Large intestine (tissue), 12 donors: ENCODE measurements at places on chromosomes 1 and 21. TPM values are rescaled to one million over a fixed set of nuclear protein-coding genes. Genes with fewer than 3 reads are reported as not detected.

GRCh38 chr1:223837687-223838086 lies 8.1 kb downstream of the TP53BP2 start:
- H3K36me3 ChIP-seq, result no peaks in the 10 kb centered on the region
- H3K4me3 ChIP-seq, result no peak overlapping the region
- no peaks in the 10 kb centered on the region for H3K27me3 ChIP-seq
- no peak for DNase-seq
- no peak overlapping the region for H3K27ac ChIP-seq
- peaks cover under 1% of the 10 kb centered on the region for H3K4me1 ChIP-seq

- H3K27me3 ChIP-seq, result no peaks in the 10 kb centered on the region
- H3K4me3 ChIP-seq, result no peak overlapping the region
- peaks cover 39% of the 10 kb centered on the region for H3K36me3 ChIP-seq
- H3K4me1 ChIP-seq, result peaks cover 49% of the 10 kb centered on the region
These were observed 6.0 kb downstream of the PTTG1IP start for GRCh38 chr21:44867464-44867863.

Gene ATAD3A
- 20.1 TPM for polyA plus RNA-seq

GRCh38 chr1:181028196-181028595 lies 5.5 kb upstream of the STX6 start:
- no peak overlapping the region for H3K27ac ChIP-seq
- H3K4me3 ChIP-seq, result no peak overlapping the region
- peaks cover 3% of the 10 kb centered on the region for H3K4me1 ChIP-seq
- no peaks in the 10 kb centered on the region for H3K36me3 ChIP-seq
- H3K27me3 ChIP-seq, result no peaks in the 10 kb centered on the region

Gene MAP3K6
- polyA plus RNA-seq, result 6.5 TPM

Gene BTG2
- polyA plus RNA-seq, result 191 TPM

DNA sequence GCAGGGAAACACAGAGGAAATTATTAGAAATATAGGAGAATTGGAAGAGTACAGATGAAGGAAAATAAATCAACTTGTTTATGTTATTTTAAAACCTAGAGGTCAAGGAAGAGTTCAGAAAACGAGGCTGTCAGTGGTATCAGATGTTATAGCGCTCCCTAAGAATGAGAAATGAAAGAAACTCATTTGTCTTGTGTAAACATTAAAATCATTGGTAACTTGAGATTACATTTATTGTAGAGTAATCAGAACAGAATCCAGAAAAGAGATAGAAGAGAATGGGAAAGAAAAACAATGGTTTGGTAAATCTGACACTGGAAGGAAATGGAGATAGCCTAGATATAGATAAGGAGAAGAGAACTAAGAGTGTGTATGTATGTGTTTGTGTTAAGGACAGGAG lies 106.4 kb downstream of the ATF6 start:
- H3K4me3 ChIP-seq, result no peak overlapping the region
- no peak overlapping the region for H3K27ac ChIP-seq
- H3K27me3 ChIP-seq, result no peaks in the 10 kb centered on the region
- DNase-seq, result no peak
- peaks cover 2% of the 10 kb centered on the region for H3K36me3 ChIP-seq
- H3K4me1 ChIP-seq, result no peaks in the 10 kb centered on the region

Gene NCAM2
- polyA plus RNA-seq, result 7.7 TPM

DNA sequence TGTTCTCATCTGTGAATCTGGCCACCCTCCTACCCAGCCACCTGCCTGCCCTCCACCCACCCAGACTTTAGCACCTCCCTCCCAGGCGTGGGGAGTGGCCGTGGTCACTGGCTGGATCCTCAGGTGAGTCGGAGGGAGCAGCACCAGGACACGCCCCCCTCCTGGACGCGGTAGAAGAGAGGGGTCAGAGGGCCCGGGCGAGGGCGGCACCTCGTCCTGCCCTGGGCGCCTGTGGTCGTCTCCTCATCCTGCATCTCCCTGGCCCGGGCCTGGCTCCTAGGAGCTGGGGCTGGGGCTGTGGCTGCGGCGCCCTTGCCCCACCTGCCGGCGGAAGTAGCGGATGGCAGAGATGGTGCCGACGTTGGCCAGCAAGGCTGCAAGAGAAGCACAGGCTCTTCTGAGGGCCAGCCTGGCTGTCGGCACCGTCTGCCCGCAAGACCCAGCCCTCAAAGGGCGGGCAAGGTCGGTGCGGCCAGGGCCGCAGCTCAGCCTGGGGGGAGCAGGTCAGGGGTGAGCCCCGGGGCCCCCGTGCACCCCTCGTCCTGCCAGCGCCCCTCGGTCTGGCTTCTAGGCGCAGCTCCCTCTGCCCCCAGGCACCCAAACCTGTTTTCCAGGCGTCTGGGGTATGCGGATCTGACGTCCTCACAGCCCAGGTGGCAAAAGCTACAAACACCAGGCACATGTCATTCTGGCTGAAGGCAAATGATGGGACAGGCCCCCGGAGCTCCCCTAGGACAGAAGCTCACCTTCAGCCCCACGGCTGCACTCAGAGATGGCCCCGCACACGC lies 5.8 kb downstream of the PERM1 start:
- no peak overlapping the region for H3K27ac ChIP-seq
- DNase-seq, result peak; percentile 39
- peaks cover 8% of the 10 kb centered on the region for H3K4me1 ChIP-seq

GRCh38 chr1:157025856-157026255 lies 19.7 kb downstream of the ARHGEF11 start:
- no peak for DNase-seq
- H3K4me1 ChIP-seq, result no peaks in the 10 kb centered on the region
- H3K36me3 ChIP-seq, result no peaks in the 10 kb centered on the region
- H3K27me3 ChIP-seq, result no peaks in the 10 kb centered on the region

- H3K4me3 ChIP-seq, result no peak overlapping the region
- no peaks in the 10 kb centered on the region for H3K36me3 ChIP-seq
- H3K27ac ChIP-seq, result no peak overlapping the region
These were observed 55.0 kb upstream of the HMCN1 start for GRCh38 chr1:185679220-185679619.
